ENCODE measurements at places on chromosomes 3 and 15. TPM values are rescaled to one million over a fixed set of nuclear protein-coding genes. Genes with fewer than 3 reads are reported as not detected.
A peak's percentile ranks its signal among the peaks of the same experiment; 100 is the strongest.

KIF7 gene
- 2.9 TPM for polyA plus RNA-seq

- H3K27ac ChIP-seq = no peak overlapping the region
- no peaks in the 10 kb centered on the region for H3K36me3 ChIP-seq
- H3K4me1 ChIP-seq = no peaks in the 10 kb centered on the region
- H3K27me3 ChIP-seq = no peaks in the 10 kb centered on the region
- DNase-seq = no peak
- H3K4me3 ChIP-seq = no peak overlapping the region
These were observed 283.1 kb upstream of the RASGRP1 start for GRCh38 chr15:38847666-38848065.

- no peak for DNase-seq
- no peaks in the 10 kb centered on the region for H3K36me3 ChIP-seq
- H3K4me1 ChIP-seq = no peaks in the 10 kb centered on the region
- H3K27me3 ChIP-seq = no peaks in the 10 kb centered on the region
- no peak overlapping the region for H3K4me3 ChIP-seq
These were observed 14.7 kb downstream of the RAB6B start for GRCh38 chr3:133880886-133881455.

- no peak for DNase-seq
- no peaks in the 10 kb centered on the region for H3K36me3 ChIP-seq
- H3K4me3 ChIP-seq = no peak overlapping the region
- peaks cover 16% of the 10 kb centered on the region for H3K27me3 ChIP-seq
- no peaks in the 10 kb centered on the region for H3K4me1 ChIP-seq
These were observed 113.4 kb downstream of the SLC49A4 start for GRCh38 chr3:122908251-122908650.

GOLGA6L26 gene
- not detected for polyA plus RNA-seq

- no peak overlapping the region for H3K4me3 ChIP-seq
- DNase-seq = no peak
- H3K4me1 ChIP-seq = no peaks in the 10 kb centered on the region
- H3K27ac ChIP-seq = no peak overlapping the region
- H3K27me3 ChIP-seq = no peaks in the 10 kb centered on the region
- H3K36me3 ChIP-seq = no peaks in the 10 kb centered on the region
These were observed 292.8 kb upstream of the ZNF717 start for GRCh38 chr3:76078101-76078500.

DNA sequence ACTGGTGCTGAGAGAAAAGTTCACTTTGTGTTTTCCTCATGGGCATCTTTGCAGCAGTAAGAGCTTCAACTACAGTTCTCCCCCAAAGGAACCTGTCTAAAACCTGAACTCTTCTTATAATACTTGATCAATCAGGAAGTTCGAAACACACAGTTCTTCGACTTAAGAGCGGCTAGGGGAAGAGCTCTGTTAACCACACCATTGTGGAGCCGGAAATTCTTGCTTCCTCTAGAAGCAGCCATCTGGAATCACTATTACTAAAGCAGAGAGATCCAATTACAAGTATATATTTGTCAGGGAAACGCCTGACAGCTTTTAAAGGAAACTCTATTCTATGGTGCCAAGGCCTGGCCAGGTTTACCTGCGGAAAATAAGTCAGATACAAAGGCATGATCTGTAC lies 337.3 kb upstream of the CBLB start:
- no peaks in the 10 kb centered on the region for H3K36me3 ChIP-seq
- no peak for DNase-seq
- H3K27me3 ChIP-seq = no peaks in the 10 kb centered on the region
- peak overlapping the region; percentile 48 for H3K27ac ChIP-seq
- peaks cover 6% of the 10 kb centered on the region for H3K4me1 ChIP-seq

PDE12 gene
- polyA plus RNA-seq = 5.7 TPM

GOLGA8S gene
- 0.23 TPM for polyA plus RNA-seq

RBMS3 gene
- polyA plus RNA-seq = 12.8 TPM

DNA sequence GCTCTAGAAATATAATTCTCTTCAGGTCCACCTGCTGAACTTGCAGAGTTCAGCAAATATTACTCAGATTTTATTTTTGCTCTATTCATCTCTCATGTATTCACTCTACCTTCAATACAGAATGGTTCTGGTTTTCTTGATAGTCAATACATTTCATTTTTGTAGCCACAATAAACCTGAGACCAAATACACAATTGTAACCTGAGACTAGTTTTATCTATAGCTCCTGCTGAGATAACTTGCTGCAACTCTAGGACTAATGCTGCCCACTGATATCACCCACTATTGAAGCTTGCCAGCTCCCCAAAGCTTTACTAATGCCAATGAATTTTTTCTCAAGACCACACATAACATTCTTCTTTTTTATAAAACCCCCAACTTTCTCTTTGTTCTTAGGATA lies 229.3 kb downstream of the NSUN3 start:
- no peak for DNase-seq
- no peaks in the 10 kb centered on the region for H3K4me1 ChIP-seq
- H3K36me3 ChIP-seq = no peaks in the 10 kb centered on the region
- no peaks in the 10 kb centered on the region for H3K27me3 ChIP-seq

- no peak for DNase-seq
- no peak overlapping the region for H3K4me3 ChIP-seq
- no peaks in the 10 kb centered on the region for H3K27me3 ChIP-seq
- no peak overlapping the region for H3K27ac ChIP-seq
- H3K4me1 ChIP-seq = no peaks in the 10 kb centered on the region
These were observed 138.9 kb downstream of the IGF1R start for GRCh38 chr15:98787194-98787593.

SPTSSB gene
- 3.3 TPM for polyA plus RNA-seq

DNA sequence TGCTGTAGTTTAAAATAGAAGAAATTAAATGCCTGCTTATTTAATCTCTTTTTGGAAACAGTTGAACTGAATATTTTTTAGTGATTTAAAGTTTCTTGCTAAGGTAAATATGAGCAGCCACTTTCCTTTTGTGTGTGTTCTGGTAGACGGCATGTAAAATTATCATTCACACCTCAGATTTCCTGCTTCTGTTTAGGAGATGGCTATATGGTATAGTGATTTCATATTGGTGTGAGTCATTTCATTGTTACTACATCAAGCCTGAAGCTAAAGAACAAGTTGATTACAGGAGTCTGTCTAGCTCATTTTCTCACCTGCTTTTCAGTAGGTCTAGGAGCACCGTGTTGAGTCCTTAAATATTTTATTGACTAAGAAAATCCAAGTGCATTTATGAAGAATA lies 2.2 kb downstream of the LRCH3 start:
- DNase-seq = no peak
- no peak overlapping the region for H3K27ac ChIP-seq
- no peak overlapping the region for H3K4me3 ChIP-seq

TAGLN3 gene
- polyA plus RNA-seq = 1.5 TPM

- H3K4me1 ChIP-seq = no peaks in the 10 kb centered on the region
- no peak overlapping the region for H3K4me3 ChIP-seq
- no peak overlapping the region for H3K27ac ChIP-seq
- DNase-seq = no peak
- H3K36me3 ChIP-seq = no peaks in the 10 kb centered on the region
These were observed 15.2 kb downstream of the ANKRD63 start for GRCh38 chr15:40267670-40268069.

GRCh38 chr3:4153771-4154170 lies 149.4 kb upstream of the SETMAR start:
- no peak for DNase-seq
- H3K27ac ChIP-seq = no peak overlapping the region
- no peaks in the 10 kb centered on the region for H3K27me3 ChIP-seq
- no peaks in the 10 kb centered on the region for H3K4me1 ChIP-seq

DNA sequence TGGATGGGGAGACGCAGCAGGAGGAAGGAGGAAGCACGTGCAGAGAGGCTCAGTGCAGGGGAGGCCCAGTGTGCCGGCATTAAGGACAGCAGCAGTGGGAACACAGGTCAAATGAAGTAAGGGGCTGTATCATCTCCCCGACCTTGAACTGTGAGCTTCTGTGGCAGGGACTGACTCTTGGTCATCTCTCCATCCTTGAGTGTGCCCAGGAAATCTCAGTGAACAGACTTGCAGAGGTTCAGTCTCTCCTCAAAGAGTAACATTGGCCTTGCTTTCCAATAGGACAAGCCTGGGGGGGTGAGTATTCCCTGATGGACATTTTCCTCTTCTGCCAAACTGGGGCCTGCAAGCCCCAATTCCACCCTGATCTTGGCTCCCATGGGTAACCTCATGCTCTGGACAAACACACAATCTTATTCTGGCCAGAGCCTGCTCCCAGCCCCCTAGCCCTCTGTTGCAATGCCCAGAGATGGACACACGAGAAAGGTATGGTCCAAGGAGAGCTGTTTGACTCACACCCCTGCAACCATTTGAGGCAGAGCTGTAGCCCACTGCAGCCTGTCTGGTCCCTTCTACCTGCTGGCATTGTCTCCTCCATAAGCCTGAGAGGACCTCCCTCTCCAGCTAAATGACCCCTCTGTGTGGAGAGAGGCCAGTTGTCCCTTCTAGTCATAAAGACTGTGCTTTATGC lies 50.9 kb downstream of the TLE3 start:
- H3K4me1 ChIP-seq = peaks cover under 1% of the 10 kb centered on the region
- H3K36me3 ChIP-seq = peaks cover 42% of the 10 kb centered on the region
- no peak overlapping the region for H3K27ac ChIP-seq
- no peak overlapping the region for H3K4me3 ChIP-seq
- H3K27me3 ChIP-seq = no peaks in the 10 kb centered on the region

ERICH6 gene
- polyA plus RNA-seq = 0.02 TPM

Measured in thymus (tissue), 14 donors.